Activated CD8-positive, alpha-beta memory T cell treated with anti-CD3 and anti-CD28 coated beads, Interleukin-2, amount 10 ng/mL, durations not matched to agents 7 days and 5 days (primary cell): ENCODE measurements at places on chromosomes 13 and 19.

GRCh38 chr13:73945871-73946270 is 188.3 kb downstream of the KLF12 start:
- no peak for DNase-seq

DNA sequence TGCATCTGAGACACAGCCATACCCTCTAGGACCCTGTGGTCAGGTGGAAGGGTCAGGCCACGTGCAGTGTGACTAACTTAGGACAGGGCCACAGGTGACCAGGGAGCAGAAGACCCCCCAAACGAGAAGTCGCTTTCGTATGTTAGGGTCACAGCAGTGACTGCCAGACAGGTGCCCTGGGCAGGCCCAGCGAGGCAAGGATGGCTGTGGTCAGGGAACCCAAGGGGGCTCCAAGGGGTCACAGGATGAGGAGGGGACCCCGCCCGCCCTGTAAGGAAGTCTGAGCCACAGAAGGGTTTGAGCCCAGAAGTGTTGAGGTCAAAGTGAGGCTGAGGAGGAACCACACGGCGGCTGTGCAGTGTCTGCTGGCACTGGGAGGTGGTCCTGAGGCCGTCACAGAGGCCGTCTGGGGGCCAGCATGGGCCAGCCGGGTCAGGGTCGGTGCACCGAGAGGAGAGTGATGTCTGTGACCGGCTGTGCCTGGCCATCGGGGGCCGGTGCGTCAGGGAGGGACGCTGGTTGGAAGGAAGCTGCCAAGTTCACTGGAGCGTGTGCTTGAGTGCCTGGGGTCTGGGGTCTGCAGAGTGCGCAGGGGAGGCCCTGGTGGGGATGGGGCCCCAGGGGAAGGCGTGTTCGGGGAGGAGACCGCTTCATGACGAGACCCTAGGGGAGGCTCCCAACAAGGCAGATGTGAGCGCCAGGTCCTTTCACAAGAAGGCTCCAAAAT is 24.8 kb upstream of the TMEM255B start:
- no peak for DNase-seq

- DNase-seq = no peak
Measured at GRCh38 chr19:9061879-9062278, 25.0 kb upstream of the OR1M1 start.

DNA sequence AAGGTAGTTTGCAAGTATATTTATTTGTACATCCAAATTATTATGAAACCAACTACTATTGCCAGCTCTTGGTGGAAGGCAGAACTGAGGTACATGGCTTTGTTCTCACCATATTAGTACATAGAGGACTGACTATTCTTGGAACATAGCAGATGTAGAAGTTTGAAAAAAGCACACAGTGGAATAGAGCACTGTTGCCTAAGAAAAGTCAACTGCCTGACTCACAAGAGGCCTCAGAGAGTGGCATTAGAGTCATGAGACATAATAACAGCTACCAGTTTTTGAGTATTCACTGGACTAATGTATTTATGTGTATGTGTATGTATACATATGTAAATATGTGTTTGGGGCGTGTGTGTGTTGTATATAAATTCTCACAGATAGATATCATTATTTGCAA is 8.3 kb upstream of the PCDH20 start:
- no peak for DNase-seq

DNA sequence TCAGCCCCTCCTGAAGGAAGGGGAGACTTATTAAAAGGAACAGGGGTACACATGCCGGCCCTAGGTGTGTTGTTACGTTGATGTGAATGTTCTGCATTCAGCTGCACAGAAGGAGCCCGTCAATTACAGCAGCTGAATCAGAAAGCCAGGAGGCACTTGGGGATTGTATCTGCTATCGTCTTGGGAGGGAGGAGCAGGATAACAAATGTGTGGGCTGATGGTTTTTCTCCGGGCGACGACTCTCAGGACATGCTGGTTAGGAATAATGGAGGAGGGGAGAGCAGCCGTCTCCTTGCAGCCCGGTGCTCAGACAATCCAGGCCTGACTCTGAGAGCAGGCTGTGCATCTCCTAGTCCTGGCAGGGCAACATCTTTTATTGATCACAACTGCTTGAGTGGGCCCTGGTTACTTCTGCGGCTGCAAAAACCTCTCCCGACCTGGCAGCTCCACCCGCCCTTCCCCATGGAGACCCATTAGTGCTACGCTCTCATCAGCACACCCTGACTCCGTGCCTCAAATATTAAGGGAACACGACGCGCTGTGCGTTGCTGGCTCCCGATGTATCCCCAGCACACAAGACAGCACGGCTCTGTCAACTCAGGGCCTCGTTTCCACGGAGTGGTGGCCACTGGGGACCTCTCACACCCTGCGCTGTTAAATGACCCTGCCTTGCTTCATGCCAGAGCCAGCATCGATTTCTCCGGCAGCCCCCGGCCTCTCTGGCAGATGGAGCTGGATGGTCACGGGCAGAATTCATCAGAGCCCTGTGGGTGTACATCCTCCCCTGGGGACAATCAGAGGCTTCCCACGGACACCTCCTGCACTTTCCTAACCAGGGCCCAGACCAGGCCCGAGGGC is 25.3 kb downstream of the PEPD start:
- no peak for DNase-seq

DNA sequence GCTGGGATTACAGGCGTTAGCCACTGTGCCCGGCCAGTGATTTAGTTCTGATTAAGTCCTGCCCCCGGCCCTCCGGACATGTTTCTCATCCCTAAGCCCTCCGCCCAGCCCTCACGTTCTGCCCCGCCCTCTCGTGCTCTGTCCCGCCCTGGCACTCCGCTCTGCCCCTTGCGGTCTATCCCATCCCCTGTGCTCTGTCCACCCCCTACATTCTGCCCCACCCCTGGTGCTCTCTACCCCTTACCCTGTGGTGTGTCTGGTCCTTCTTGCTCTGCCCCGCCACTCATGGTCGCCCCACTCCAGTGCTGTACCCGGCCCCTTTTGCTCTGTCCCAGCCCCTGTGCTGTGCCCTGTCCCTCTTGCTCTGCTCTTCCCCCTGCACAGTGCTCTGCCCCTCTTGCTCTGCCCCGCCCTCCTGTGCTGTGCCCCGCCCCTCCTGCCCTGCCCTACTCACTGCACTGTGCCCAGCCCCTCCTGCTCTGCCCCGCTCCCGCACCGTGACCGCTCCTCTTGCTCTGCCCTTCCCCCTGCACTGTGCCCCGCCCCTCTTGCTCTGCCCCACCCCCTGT is 3.0 kb downstream of the GTPBP3 start:
- DNase-seq = no peak

DNA sequence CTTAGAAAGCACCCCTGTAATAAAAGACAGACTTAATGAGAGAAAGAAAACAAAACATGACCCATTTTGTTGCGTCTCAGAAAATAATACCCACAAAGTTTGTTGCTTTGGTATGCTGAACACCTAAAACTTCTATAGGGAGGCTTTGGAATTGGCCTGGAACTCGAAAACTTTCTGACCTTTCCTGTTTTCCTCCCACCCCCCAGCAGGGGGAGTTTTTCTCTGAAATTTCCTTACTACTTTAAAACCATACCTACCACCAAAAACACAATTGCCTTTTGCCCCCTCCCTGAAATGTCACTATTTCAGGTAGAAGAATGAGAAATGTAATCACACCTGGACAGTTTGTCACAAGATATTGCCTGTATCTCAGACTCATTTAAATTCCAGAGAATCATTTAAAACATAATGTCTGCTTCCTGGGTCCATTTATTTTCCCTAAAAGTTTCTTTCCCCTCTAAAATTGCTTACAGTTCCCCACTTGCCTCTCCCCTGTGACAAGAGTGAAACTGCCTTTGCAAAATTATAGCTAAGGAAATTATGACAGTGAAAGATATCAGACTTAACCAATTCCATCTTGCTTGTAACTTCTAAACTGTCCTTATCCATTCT is 2700.2 kb downstream of the PCDH9 start:
- no peak for DNase-seq

DNA sequence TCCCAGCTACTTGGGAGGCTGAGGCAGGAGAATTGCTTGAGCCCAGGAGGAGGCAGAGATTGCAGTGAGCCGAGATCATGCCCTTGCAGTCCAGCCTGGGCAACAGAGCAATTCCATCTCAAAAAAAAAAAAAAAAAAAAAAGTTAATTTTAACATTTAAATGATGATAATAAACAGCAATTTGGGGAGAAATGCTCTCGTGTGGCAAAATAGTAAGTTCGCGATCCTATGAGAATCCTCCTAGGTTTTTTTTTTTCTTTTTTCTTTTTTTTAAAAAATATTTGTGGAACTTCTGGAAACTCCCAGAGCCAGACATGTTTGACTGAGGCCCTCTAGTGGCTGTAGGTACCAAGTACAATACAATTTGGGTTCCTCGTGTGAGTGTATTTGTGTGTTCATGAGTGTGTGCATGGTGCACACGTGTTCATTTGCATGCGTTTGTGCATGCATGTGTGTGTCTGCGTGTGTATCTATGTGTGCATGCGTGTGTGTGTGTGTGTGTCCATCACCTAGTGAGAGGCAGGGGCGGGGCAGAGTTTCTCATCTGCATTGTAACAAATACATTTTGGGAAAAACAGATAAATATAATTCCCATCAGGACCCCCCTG is 31.2 kb downstream of the TMPRSS9 start:
- peak; percentile 51 for DNase-seq

- DNase-seq = no peak
Measured at GRCh38 chr13:73403355-73404120, 344.7 kb downstream of the KLF5 start.

- DNase-seq = no peak
Measured at GRCh38 chr19:12478234-12478941, 6.2 kb downstream of the ZNF709 start.

DNA sequence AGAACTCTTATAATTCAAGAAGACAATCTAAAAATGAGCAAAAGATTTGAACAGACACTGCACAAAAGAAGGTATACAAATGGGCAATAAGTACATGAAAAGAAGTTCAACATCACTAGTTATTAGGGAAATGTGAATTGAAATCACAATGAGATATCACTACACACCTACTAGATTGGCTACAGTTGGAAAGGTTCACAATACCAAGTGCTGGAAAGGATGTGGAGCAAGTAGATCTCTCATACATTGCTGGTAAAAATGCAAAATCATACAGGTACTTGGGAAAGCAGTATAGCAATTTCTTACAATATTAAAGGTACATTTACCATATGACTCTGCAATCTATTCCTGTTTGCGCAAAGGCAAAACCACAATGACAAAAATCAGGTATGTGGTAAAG is 145.7 kb downstream of the LHFPL6 start:
- DNase-seq = no peak
